ENCODE measurements at places on chromosomes 16 and 17.

GRCh38 chr16:1182316-1182671 is 29.4 kb downstream of the CACNA1H start:
- no peak for DNase-seq

GRCh38 chr17:10821054-10821453 is 16.8 kb downstream of the PIRT start:
- DNase-seq: no peak

DNA sequence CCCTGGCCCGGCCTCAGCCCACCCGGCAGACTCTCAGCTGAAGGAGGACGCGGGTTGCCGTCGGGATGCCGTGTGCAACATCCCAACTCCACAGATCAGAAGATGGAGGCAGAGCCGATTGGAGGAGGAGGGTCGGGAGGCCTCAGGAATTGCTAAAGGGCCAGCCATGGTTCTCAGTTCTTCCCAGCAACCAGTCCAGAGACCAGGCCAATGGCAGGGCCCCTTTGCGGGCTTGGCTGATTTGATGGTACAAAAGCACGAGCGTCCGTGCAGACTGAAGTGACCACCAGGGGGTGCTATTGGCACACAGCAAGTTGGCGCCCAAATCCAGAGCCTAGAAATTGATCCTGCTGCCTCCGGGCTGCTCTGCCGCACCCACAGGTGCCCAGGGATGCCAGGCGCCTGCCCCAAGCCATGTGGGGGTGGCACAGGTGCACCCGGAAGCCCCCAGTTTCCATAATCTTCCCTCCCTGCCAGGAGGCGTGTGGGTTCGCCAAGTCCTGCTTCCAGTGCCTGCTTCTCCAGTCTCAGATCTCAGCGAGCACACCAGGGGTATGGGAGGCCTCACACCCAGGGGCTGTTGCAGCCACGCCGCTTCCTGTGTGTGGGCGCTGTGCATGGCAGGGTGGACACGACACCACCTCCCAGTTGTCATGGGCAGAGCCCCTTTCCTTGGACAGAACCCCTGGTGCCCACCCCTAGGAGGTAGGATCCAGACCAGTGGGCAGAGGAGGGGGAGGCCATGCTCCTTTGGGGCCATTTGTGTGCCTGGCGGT is 7.1 kb upstream of the TEX19 start:
- DNase-seq: no peak

DNA sequence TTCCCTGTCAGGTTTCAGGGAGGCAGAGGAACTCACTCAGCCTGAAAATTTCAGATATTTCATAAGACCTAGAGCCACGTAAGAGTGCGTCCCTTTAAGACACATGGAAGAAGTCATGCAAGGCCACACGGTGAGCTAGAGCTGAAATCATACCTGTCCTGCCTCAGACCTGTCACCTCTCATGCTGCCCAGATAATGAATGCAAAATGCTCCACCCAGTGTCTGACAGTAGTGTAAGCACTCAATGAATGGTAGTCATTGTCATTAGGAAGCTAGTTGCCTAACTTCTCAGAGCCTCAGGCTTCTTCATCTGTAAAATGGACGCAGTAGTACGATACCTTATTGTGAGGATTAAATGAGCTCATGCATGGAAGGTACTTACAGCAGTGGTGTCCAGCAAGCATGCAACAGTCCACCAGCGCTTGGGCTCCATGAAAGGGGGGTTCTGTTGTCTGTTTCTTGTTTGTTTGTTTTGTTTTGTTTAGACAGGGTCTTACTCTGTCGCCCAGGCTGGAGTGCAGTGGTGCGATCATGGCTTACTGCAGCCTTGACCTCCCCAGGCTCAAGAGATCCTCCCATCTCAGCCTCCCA is 60.7 kb downstream of the WSB1 start:
- DNase-seq: no peak

GRCh38 chr17:17361867-17362539 is 58.8 kb downstream of the NT5M start:
- DNase-seq: no peak

- DNase-seq: no peak
Measured at GRCh38 chr16:51097729-51098128, 53.3 kb downstream of the SALL1 start.

DNA sequence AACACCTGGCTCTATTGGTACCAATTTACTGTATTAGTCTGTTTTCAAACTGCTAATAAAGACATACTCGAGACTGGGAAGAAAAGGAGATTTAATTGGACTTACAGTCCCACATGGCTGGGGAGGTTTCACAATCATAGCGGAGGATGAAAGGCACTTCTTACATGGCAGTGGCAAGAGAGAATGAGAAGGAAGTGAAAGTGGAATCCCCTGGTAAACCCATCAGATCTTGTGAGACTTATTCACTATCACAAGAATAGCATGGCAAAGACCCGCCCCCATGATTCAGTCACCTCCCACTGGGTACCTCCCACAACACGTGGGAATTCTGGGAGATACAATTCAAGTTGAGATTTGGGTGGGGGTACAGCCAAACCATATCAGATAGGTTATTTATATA is 22.6 kb upstream of the GOSR1 start:
- no peak for DNase-seq

DNA sequence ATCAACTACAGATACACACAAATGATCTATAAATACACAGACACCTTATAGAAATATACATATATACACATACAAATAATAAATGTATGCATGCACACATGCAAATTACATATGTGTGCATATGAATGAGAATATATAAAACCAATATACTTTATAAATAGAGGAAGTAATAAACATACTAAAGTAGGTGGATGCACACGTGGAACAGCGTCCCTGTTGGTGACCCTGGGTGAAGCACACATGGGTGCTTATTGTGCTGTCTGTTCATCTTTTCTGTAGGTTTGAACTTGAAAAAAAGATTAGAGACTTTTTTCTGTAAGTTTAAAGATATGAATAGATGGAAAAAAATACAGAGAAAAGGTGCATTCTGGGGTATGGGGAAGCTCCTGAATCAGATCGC is 111.3 kb downstream of the SDR42E1 start:
- no peak for DNase-seq

GRCh38 chr17:29145289-29146073 is 34.7 kb downstream of the MYO18A start:
- DNase-seq: no peak

- DNase-seq: no peak
Measured at GRCh38 chr17:47229535-47230443, 20.6 kb downstream of the MYL4 start.

- no peak for DNase-seq
Measured at GRCh38 chr17:2435862-2436261, 35.0 kb upstream of the MNT start.

DNA sequence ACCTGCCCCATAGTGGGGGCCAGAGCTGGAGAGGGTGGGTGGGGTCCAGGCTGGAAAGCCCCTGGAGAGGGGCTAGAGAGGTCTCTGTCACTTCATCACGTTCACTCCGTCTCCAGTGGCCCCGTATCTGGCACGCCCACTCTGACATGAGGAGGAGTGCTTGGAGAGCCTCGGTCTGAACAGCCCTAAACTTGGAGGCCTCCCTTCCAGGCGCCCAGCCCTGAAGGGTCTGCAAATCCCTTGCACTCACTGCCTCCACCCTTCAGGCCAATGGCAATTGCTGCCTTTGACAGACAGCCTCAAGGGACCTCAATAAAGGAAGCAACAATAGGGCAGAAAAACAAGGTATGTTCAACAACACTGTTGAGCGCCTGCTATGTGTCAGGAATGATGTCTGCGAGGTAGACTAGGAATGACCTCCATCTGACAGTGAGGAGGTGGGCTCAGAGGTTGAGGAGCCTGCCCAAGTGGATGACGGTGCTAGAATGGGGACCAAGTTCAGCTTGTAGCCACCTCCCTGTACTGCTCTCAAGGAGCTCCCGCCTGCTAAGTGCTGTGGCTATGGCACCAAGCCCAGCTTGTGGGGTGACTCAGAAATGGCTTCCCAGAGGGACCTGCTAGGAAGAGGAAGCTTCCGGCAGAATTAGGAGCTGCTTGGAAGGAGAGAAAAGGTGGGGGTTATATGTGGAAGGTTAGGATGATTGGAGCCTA is 2.9 kb upstream of the EPX start:
- no peak for DNase-seq

- DNase-seq: no peak
Measured at GRCh38 chr16:54937671-54938211, 7.1 kb downstream of the IRX5 start.

GRCh38 chr16:89601906-89602272 is 11.6 kb upstream of the DPEP1 start:
- DNase-seq: no peak

GRCh38 chr16:2428784-2429033 is 538 bp upstream of the CCNF start:
- DNase-seq: no peak

DNA sequence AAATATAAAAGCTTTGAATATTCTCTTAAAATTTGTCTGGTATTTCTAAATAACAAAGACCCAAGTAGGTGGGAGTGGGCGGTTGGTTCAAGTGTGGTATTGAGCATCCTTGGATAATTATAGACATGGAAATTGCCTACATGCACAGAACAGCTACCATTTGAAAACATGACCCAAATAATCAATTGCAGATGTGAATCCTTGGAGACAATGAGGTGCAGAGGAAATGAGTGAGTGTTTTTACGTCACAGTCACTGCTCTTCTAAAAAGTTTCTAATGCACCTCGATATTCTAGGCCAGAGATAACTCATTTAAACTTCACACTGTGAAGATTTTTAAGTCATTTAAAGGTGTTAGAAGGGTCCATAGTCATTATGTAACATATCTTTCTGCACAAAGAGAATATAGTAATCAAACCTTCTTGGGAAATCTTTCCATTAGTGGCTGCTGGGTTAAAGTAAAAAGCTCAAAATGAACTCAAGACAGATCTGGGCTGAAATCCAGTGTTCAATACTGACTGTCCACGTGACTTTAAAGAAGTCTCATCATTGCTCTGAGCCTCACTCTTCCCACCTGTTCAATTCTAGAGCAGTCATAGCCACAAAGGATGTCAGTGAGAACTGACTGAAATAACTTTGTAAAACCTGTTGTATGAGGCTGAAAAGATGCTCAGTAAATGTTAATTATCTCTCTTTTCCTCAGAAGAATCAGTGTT is 144.5 kb downstream of the CDH11 start:
- no peak for DNase-seq

DNA sequence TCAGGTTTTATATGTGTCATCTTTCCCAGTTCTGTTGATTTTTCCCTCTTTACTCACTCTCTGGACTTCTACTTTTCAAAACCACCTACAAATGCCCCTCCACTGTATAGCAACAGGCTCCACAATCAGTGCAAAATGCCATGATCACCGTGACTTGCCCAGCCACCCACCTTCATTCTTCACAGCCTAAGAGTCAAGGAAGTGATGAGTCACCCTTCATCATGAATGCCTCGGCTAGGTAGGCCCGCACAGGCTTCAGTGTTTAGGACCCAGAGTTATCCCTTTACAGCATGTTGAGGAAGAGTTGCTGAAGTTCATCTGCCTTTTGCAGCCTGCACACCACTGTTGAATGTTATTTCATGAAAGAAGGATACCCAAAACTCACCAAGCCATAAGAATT is 158.6 kb downstream of the PMP22 start:
- DNase-seq: no peak

GRCh38 chr16:12876778-12877177 is 24.6 kb upstream of the SHISA9 start:
- DNase-seq: no peak

GRCh38 chr17:81121841-81122733 is 43.2 kb upstream of the PVALEF start:
- no peak for DNase-seq

GRCh38 chr16:854808-855410 is 54.4 kb upstream of the GNG13 start:
- DNase-seq: no peak

- DNase-seq: no peak
Measured at GRCh38 chr16:10579965-10580882, at the start of gene EMP2. EMP2 (minus strand) TSS chr16:10580598; CDS start chr16:10547617, 32,981 bp downstream.

- no peak for DNase-seq
Measured at GRCh38 chr17:51802544-51802943, 356.0 kb downstream of the CA10 start.

DNA sequence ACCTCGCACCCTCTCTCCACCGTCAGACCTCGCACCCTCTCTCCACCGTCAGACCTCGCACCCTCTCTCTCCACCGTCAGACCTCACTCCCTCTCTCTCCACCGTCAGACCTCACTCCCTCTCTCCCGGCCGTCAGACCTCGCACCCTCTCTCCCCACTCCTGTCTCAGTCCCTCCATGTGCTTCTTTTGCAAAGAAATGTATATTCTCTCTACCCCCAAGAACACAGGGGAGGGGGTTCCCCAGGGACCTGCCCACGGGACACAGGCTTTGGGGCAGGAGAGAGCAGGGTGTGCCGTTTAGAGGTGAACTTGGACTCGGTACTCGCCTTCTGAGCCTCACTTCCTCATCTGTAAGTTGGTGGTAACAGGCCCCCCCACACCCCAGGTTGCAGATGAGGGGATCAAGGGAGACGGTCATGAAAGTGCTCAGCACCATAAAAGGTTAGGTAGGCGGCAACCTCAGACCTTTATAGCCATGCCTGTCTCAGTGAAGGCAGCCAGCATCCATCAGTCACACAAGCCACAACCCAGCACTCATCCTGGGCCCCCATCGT is 63.7 kb downstream of the RPH3AL start:
- no peak for DNase-seq

DNA sequence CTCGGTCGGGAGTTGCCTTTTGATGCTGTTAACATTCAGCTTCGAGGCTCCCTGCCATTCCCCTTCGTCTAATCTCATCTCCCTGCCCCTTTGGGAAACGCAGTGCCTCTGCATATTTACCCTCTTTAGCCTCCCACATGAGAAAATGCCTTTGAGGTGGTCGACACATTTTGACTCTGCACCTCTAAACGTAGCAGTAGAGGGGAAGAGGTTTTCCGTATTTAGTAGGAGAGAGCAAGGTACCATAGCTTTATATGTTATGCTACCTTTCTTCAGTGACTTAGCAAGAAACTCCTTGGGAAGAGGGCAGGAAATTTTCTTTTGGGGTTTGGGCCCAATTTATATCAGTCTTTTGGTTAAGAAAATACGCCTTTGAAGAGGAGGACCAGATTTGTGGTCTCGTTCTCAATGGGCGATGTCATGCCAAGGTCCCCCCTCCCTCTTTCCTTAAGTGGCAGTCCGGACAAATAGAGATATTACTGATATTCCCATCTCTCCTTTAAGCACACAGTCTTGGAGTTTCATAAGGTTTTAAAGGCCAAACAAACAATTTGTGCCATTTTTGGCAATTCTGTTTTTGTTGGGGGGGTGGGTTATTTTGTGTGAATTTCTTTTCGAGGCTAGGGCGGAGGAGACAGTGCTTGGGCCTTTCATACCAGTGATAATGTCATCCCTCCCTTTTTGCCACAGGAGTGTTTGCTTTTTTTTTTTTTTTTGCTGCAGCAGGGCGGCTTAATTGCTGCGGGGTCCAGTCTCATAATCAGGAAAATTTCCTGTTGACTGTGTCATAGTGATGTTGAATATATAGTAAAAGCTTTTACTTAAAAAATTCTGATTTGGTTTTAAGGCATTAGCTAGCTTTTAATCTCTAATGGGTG is 1.5 kb downstream of the PAFAH1B1 start:
- DNase-seq: no peak

- no peak for DNase-seq
Measured at GRCh38 chr17:76475302-76475701, 7.9 kb downstream of the AANAT start.

Data from cortex of kidney (tissue), 1 donor.